Activated naive CD8-positive, alpha-beta T cell treated with anti-CD3 and anti-CD28 coated beads, Interleukin-2, amount 50 U/mL, for 16 hours (primary cell): ENCODE measurements at places on chromosomes 5 and 9.

GRCh38 chr9:116300360-116300870, 146.8 kb downstream of the PAPPA start:
- no peak for DNase-seq

DNA sequence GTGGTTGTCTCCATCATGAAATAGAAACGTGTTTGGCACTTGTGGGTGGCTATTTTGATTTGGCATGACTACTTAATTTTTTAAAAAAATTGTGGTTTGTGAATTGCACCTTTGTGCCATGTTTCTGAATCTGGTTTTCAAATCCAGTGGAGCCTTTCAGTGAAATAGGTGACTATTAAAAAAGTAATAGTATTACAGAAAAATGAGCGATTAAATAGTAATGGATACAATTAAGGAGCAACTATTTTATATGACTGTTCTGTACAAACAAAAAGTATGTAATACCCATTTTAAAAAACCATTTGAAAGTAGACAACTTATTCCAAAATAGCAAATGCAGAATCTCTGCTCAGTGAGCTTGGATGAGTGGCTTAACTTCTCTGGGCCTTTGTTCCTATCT, 3.0 kb downstream of the SOWAHA start:
- DNase-seq = no peak

DNA sequence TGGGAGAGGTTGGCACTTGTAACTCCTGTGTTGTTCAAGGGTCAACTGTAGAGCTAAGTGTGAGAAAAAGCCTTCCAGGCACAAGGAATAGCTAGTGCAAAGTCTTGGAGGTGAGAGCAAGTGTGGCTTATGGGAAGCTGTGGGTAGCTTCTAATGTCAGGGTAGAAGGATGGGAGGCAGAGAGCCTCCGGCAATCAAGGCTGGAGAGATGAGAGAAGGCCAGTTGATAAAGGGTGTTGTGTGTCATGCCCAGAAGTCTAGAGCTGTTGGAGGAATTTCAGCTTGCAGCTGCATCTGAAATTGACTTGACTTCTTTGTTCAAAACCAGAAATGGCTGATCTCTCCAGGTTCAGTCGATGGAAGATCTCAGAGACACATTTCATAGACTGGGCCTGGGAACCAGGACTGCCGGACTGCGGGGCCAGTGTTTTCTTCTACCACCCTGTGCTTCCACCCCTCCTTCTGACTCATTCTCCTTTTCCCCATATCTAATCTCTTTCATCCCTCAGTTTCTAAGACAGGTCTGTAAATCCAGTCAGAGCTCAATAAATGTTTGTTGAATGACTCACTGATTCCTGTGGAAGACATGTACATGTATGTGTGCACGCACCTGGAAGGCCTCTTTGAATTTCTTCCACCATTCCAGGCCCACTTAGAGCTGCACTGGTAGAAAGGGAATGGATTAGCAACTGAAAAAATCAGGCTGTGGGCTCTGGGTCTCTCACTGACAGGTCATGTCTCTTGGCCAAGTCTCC, 67.8 kb upstream of the KLF4 start:
- DNase-seq = no peak

DNA sequence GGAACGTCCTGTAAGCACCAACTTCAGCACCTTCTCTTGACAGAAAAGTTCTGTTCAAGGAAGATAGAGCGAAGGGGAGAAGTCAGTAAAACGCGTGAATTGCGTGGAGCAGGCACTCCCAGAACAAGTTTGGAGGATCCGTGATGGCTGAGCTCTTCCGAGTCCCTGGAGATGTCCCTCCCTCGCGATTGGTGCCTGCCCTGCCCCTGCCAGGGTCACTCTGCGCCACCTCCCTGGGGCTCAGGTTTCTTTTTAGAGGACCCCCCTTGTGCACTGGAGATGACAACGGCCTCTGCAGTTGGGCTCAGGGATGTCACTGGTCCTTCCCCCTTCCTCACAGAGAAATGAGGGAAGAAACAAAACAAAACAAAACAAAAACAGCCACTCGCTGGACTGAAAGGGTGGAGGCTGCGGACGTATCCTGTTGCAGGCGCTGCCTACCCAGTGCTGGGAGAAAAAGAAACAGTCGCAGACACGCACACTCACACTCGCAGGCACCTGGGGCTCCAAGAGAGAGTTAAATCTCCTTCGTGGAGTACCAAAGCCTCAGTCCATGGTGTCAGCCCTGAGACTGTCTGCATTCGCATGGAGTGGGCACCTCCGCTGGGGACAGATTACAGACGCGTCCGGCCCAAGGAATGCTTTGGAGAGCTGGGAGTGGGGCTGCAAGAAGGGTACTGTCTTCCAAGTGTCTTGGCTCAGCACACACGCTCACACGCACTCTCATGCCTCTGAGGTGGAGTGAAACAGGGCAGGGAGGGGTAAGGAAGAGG, 512.7 kb downstream of the SLCO4C1 start:
- DNase-seq = no peak

- no peak for DNase-seq
These were observed 521.0 kb upstream of the CHD1 start for GRCh38 chr5:99449786-99450185.

DNA sequence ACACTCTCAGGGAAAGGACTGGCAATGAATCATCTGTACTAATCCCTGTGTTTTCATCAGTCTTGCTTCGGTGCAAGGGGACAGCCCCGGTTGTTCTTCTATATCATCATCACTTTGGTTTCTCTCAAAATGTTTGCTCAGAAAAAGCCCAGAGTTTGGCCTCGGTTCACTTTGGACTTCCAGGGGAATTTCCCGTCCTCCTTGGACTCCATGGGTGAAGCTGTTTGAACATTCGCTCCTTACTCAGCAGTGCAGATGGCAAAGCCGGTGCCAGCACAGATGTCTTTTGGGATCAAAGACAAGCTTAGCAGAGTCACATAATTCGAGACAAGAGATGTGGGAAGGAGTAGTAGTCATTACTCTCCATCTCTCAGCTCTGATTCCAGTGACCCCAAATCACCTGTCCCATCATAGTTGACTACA, 69.8 kb upstream of the TNFSF8 start:
- no peak for DNase-seq

GRCh38 chr9:6955251-6955921, 197.6 kb downstream of the KDM4C start:
- DNase-seq = no peak

DNA sequence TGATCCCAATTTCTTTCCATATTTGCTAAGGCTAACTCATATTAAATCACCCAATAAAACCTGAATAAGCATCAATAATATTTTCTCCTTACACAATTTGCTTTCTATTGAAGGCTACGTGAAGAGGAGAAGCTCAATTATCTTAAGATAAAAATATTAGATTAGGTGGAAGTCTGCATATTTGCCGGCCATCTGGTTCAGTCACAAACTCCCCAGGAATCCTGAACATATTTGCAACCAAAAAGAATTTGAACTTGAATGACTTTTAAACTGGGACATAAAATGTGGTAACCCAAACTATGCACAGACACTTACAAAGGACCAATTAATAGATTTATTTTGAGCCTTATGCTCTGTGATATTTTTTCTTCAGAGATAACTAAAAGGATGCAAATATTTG, 92.3 kb downstream of the HAPLN1 start:
- no peak for DNase-seq

- no peak for DNase-seq
These were observed 290.4 kb downstream of the CSNK1G3 start for GRCh38 chr5:123802298-123802951.

- no peak for DNase-seq
These were observed 37.7 kb upstream of the STXBP1 start for GRCh38 chr9:127574072-127574993.

- DNase-seq = no peak
These were observed 36.2 kb upstream of the ADAM19 start for GRCh38 chr5:157611571-157612476.

- no peak for DNase-seq
These were observed 37.5 kb upstream of the RGMB start for GRCh38 chr5:98735806-98736507.

DNA sequence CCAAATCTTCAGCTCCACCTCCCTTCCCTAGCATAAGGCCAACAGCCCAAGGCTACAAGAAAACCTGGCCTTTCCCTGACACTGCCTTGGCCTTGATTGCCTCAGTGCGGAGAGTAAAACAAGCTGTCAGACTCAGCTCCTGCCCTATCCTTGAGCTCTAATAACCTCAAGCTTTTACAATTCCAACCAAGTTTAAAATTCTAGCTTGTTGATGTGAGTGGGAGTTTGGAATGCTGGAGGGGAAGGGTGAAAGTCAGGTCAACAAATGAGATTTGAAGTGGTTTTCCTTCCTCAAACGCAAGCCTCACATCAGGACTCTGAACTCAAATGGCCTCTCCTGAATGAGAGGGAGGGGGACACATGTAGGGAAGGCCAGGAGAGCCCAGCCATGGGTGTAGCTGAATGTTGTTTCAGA, 197.0 kb upstream of the VLDLR start:
- DNase-seq = no peak

- no peak for DNase-seq
These were observed 12.5 kb downstream of the WNT8A start for GRCh38 chr5:138096363-138096762.

GRCh38 chr9:77659926-77660325, 11.8 kb upstream of the GNA14 start:
- DNase-seq = no peak

- DNase-seq = no peak
These were observed 215.7 kb upstream of the OTULINL start for GRCh38 chr5:14365831-14366430.

GRCh38 chr5:145936401-145937131, at the start of gene SH3RF2:
Gene SH3RF2 (plus strand): TSS chr5:145936578. CDS start chr5:145937929, 1,351 bp downstream.
- DNase-seq = no peak

DNA sequence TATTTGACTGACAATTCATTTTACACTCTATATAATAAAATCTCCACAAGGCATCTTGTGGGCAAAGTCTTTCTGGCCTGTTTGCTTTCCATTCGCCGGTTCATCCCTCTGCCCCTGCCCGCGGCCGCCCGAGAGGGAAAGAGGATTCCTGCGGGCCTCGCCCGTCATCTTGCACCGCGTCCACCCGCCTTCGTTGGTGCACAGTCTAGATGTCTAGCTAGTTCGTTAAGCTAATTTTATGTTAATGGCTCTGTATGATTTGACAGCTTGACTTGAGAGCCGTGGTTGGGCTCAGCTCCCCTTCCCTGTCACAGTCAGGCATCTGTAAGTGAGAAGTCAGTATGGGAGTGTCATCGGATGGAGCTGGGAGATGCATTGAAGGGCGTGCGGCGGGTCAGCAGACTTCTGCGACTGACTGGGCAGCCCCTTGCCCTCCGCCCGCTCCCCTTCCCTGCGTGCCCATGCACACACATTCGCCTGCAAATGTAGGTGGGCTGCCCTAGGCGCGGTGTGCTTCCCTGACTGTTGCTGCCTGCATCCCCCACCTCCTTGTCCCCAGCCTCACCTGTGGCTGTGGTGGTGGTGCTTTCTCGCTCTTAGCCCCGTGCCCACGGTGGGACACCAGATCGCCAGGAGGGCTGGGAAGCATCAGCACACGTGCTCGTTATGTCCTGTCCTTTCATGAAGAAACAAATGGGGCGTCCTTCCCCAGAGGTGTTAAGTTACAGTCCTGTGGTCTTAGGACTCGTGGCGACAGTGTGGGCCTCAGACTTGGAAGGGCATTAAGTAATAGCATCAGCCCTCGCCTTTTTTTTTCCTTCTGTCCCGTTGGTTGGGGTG, 25.9 kb upstream of the PRDM12 start:
- no peak for DNase-seq

DNA sequence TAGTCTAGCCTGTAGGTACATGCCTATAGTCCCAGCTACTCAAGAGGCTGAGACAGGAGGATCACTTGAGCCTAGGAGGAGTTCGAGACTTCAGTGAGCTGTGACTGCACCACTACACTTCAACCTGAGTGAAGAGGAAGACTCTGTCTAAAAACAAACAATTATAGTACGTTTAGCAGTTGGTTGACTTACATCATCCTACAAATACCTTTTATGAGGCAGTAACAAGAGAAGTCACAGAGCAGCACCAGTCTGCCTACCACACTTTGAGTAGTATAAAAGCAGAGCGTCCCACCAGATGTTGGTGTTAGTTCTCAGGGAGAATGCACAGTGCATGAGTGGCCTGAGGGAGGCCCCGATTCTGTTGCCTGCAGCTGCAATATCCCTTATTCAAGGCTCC, 16.1 kb downstream of the ZFR start:
- no peak for DNase-seq

- no peak for DNase-seq
These were observed 17.3 kb upstream of the MED10 start for GRCh38 chr5:6395621-6396020.

DNA sequence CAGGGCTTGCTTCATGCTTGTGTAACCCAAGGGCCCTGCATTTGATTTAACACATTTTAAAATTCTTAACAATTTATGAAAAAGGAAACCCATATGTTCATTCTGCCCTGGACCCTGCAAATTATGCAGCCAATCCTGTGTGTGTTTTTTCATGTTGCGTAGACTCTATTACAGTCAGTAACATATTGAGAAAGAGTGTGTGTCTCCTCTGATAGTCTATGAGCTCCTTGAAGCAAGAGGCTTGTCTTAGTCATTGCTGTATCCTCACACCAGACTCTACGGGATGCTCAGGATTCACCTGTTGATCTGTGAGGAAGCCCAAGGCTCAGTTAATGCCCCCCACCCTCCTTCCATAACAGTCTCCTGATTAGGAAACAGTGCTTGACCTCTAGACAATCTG, 177.3 kb upstream of the DMAC1 start:
- no peak for DNase-seq

DNA sequence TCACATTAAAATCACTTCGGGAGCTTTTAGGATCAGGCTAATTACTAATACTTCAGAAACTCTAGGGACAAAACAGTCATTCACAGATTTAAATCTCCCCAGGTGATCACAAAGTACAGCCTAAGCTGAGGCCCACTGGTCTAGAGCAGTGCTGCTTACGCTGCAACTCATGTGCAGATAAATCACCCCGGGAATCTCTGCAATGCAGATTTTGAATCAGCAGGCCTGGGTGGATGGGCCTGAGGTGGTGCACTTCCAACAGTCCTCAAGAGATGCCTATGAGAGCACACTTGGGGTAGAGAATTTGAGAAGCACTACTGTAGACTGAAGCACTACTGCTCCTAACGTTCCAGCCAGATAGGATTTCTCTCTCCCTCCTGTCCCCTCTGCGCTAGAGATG, 28.4 kb downstream of the CSF1R start:
- DNase-seq = no peak

GRCh38 chr9:130847306-130848217, 12.5 kb downstream of the ABL1 start:
- DNase-seq = no peak

- no peak for DNase-seq
These were observed 7.6 kb upstream of the TTLL11 start for GRCh38 chr9:122100756-122101155.
